Ammon's horn (tissue), 1 donor: ENCODE measurements at places on chromosomes 6 and 20.

- no peak for DNase-seq
Observed at GRCh38 chr20:60116128-60116909, 158.1 kb downstream of the CDH26 start.

DNA sequence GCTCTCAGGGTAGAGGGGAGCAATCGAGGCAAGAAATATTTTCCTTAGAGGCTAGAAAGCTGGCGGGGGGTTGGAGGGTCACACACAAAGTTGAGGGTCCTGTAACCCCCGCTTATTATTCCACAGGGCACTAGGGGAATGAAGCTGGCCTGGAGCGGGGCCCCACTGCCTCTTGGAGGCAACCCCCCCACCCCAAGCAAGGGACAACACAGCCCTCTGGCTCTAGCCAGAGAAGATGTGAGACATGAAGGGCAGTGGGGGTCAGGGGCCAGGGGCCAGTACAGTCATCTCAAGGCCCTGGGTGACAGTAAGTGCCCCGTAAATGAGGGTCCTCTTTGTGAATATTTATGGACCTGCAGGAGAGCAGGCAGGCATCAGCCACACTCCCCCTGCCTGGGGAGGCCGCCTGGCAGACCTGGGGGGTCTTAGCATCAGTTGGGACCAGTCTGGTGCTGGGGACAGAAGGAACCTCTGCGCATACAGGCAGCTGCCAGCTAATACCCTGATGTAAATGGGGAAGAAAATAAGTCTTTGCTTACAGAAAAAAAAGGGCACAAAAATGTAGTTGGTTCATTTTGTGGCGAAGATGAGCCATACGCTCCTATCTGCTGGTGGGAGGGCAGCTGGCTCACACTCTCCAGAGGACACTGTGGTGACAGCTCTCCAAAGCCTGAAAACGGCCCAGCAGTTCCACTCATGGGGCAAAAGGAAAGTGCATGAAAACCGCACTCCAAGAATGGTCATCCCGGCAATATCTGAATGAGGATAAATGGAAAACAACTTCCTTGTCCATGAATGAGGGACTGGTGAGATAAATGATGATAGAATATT is 21.9 kb downstream of the SPATA2 start:
- DNase-seq, result no peak

DNA sequence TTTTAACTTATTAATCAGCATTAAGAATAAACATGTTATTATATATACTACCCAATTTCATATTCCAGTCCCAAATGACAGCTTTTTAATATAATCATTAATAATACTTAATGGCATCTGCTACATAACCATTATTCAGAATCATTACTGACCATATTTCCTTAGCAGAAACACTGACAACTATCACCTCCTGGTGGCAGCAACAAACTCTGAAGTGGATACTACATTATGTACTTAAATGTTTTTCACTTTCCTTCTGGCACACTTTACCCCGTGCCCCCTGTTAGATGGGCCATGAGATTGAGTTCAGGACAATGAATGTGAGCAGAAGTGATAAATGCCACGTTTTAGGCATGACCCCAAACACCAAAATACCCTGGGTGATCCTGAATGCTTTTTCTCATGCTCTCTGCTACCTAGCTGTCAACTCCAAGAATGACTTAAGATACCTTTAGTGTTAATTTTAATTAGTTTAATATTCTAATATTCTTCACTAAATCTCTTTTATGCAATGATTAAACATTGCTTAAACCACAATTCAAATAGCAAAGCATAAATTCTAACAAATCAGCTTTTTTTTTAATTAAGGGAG is 77.1 kb downstream of the LMBRD1 start:
- DNase-seq, result peak; percentile 17

DNA sequence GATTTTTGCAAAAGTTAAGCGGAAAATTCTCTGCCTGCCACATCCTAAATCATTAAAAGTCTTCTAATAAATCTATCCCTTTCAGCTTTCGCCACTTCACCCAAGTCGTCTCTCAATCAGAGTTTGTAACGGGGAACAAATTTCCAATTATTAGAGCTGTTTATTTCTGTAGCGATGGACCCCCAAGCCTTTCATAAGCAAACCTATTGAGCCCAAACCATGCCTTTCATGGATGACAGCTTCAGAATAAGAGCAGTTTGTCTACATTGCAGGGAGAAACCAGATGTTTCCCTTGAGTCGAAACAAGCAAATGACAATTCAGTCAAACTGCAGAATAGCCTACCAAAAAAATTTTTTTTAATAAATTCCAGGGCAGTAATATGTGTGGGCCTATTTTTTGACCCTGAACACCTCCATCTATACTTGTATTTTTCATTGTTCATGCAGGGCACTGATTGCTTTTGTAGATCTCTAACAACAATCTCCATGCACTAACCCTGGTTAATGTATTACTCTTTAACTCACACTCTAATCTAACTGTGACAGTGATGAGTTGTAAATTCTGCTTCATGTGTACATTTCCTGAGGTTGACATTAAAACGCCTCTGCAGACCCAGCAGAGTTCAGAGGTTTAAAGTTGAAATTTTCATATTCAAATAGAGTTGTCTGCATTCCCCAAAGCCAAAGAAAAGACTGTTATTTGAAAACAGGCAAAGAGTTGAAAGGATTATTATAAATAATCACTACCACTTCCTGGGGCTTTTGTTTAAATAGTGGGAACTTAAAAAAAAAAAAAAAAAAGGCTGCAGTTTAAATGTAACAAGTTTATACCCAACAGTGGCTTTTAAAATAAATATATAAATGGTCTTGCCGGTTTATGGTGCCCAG is 64.5 kb downstream of the ATP9A start:
- no peak for DNase-seq

DNA sequence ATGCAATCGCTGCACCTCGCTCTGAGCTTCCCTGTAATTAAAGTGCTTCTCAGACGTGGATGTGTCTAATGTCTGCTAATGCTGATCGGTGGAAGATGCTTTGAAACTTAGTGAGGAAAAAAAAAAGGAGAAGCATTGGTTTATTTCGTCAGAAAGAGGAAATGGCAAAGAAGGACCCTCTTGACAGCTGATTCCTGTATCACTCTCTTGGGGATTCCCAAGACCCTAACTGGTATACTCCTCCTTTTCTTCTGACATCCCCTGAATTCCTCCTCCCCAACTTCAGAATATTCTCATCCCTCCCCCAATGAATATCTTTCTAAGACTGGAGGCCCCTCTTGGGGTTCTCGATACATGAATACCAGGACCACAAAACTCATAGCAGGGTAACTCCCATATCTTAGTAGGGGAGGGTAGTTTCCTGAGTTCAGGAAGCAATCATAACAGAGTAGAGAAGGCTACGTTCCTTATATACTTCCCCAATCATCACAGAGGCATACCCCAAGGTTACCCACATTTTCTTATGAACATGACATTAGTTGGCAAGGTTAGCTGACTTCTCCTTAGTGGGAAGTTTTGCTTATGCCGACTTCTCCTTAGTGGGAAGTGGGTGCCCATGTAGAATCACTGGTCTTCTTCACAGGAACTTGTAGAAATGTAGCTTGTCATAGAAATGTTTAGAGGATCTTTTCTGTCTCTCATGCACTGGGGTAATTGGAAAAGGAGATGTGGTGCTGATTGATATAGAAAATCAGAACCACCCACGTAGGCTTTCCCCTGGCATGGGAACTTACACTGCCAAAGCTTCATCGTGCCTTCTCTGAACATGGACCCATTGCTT is 63.8 kb upstream of the ATXN1 start:
- DNase-seq, result no peak

DNA sequence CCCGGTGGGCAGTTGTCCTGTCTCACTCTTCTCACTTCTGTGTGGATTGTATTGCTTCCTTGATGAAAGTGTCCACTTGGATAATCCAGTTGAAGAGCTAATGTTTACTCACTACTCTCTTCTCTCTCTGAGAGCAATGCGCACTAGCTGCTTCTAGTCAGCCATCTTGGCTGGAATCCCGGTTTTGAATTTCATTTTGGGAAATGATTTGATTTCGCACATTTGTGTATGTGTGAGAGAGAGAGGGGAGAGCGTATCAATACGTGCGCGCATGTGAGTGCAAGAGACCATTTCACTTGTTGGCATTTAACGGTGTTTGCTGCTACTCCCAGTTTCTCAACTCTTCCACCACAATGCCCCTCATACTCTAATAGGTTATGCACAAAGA is 67.8 kb downstream of the KLHL32 start:
- DNase-seq, result no peak

DNA sequence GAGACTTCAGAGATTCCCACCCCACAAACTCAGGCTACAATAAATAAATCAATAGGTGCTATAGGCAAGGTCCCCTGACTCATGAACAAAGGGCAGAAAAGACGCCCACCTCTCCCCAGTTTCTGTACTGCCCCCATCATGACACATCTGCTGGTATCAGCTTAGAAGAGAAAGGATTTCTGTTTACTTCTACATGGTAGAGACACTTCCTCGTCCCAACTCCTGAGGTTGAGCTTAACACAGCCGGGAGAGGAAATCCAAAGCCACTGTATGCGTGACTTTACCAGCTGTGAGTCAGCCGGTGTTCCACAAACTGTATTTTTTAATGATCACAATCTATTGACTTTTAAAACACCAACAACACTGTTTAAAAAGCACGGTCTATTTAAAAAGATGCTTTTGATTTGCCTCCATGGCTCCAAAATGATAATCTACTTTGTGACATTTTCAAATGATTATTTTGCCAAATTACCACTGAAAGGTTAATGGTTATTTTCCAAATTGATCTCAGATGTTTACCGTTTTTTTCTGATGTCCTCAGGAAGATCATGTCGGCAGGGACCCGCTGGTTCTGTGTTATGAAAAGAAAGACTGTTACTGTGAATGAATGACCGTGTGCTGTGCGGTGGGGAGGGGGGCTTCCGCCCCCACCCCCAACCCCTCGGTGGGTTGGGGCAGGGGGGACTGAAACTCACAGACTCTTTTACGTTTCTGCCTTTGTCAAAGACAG is 72.5 kb downstream of the ATP9A start:
- no peak for DNase-seq

GRCh38 chr6:96611342-96611991 is 48.5 kb downstream of the FHL5 start:
- no peak for DNase-seq

GRCh38 chr6:129475477-129476247 is 234.3 kb downstream of the ARHGAP18 start:
- DNase-seq, result peak; percentile 50

DNA sequence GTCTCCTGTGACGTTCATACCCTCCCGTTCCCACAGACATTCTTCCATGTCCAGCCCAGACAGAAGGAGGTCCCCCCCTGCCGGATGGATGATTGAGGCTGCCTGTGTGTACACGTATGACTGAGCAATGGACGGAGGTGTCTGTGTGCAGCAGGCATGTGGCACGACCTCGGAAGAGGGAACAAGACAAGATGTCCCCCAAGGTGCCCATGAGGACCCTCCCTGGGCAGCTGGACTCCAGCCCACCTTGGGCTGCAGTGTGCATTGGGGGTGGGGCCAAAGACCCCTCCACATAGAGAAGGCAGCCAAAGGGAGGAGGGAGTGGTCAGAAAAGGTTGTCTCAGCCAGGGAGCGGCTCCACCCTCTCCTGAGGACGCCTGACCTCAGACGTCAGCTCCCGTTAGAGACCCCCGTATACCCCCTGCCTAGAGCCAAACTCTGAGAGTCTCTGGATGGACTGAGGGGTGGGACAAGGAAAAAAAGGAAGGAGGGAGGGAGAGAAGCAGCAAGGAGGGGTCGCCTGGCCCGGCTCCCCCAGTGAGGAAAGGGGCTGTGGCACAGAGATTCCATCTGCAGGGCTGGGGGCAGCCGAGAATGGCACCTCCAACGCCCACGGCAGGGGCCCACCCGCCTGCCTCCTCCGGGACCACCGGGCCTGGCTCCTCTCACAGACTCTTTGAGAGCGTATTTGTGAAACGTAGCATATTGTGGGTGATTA is 92.9 kb upstream of the BHLHE23 start:
- DNase-seq, result no peak

DNA sequence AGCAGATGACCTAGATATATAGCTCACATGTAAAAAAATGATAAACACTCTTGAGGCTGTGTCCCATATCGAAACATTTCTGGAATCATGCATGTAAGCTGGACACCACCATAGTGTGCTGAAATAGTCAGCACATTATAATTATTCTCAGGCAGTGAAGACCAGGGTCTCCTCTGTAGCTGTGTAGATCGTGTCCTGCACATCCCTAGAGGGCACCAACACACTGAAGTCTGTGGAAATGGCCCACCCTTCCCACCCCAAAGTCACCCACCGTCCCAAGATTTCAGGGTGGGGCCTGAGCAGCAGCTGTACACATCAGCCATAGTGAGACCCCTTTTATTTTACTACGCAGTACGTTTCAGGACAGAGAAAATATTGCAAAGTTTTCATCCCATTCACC is 21.0 kb upstream of the TMEM30A start:
- no peak for DNase-seq

DNA sequence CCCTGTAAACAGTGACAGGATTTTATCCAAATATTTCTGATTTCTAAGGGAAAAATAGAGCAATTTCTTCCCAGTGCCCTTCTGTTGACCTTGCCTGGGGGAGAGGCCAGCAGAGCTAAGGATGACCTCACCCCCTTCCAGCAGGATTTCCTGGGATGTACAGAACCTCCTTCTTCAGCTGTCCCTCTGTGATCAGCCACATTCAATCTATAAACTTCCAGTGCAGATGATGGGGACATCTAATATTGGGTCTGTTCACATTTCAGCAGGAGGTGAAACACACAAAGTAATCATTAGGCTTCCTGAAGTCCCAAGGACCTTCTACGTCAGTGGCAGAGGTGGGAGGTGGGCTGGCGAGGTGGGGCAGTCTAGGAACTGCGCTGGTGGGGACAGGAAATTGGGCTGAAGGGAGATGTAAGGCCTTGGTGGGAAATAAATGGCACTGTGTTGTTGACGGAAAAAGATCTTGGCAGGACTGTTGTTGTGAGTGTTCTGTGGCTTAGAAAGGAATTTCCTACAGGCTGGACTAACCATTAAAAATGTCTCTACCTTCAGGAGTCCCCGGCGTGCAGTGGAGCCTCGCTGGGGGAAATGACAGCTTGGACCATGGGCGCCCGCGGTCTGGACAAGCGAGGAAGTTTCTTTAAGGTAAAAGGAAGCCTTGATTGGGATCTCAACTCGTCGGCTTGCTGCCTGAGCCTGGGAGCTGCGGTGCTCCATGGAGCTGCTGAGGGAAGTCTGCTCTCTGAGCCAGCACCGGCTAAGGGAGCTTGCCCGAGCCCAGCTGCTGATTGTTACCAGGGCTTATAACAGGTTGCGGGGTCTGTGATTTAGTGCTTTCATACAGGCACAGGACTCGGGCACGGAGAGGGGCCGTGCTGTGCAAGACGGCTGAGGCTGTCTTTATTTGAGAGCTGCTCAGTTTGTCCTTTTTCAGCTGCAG is 127.9 kb upstream of the NAA20 start:
- peak; percentile 75 for DNase-seq

GRCh38 chr6:34334796-34335416 is 57.6 kb downstream of the NUDT3 start:
- DNase-seq, result no peak

DNA sequence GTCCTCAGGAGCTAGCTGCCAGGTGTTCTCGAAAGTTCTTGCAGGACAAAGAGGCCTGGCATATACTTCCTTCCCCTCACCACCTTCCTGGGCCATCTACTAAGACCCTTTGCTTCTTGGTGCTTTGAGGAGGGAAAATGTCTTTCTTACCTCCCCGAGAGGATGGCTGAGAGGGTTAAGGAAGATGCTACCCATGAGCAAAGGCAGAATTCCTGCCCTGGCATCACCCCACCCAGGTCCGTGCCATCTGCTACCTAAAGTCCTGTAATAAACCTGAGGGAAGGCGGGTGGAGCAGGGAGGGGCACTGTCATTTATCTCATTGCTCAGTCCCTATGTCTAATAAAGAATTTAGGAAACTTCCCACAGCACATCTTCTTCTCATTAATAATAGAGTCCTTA is 16.2 kb downstream of the GFOD1 start:
- no peak for DNase-seq
